Fibroblast of upper back skin (primary cell): ENCODE measurements at places on chromosomes 6 and 20.

GRCh38 chr6:149362289-149362688 lies 37.8 kb upstream of the SUMO4 start:
- DNase-seq: no peak

DNA sequence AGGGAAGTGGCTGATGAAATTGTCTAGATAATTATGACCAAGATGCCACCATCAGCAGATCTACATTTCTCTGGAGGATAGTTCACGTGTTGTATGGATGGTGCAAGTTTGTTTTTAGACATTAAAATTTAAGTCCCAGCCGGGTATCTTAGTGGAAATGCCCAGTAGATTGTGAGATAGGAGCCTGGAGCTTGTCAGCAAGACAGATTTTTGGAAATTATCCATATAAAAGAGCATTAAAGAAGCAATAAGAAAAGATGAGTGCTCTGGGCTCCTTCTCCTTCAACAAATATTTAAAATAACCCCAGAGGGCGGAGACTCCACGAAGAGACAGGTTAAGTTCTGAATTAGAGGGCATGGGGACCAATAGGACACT lies 47.6 kb upstream of the SMLR1 start:
- no peak for DNase-seq

DNA sequence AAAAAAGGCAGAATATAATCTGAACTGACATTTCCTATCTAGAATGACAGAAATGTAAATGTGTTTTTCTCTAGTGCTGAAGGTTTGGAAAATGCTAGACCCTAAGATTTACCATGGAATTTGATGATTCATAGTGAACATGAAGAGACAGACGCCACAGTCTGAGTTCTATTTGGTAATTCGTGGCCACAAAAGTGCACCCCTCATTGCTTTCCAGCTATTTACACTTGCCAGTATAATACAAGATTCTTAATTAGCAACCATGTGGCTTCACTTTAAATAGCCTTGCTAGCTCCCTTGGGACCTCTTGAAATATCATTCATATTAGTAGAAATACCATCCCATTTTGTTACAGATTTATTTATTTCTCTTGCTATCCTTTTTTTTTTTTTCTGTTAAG lies 636.8 kb downstream of the PRKN start:
- peak; percentile 96 for DNase-seq

- peak; percentile 1 for DNase-seq
Measured at GRCh38 chr6:103273048-103273447, 1586.7 kb downstream of the HACE1 start.

- peak; percentile 20 for DNase-seq
Measured at GRCh38 chr6:124742971-124743370, 219.3 kb upstream of the RNF217 start.

- DNase-seq: no peak
Measured at GRCh38 chr6:136226674-136227377, 23.3 kb downstream of the MTFR2 start.

DNA sequence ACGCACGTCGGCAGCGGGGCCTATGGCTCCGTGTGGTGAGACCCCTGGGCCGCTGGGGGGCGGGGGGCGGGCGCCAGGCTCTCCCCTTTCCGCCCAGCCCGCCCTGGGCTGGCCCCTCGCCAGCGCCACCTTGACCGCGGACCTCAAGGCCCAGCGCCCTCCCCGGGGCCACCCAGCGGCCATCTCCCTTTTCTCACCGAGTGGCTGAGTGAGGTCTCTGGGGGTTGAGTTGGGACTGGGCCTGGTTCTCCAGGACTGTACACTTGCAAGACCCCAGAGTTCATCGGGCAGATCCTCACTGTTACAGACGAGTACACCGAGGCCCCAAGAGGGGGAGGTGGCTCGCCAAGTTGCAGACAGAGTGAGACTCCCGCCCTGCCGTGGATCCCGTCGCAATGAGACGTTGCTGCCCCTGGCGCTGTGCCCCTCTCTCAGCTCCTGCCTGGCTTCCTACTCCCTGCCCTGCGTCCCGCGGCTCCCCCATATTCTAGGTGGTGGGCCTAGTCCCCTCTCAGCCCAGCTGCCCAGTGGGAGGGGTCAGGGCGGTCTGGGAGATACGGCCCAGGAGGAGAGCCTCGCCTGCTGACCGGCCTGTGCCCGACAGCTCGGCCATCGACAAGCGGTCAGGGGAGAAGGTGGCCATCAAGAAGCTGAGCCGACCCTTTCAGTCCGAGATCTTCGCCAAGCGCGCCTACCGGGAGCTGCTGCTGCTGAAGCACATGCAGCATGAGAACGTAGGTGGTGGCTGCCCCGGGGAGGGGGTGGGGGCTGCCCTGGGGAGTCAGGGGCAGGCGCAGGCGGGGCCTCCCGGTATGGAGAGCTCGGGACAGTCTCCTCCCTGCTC lies 576 bp downstream of the MAPK13 start:
- no peak for DNase-seq

GRCh38 chr6:21246075-21246474 lies 347.5 kb upstream of the SOX4 start:
- DNase-seq: no peak

DNA sequence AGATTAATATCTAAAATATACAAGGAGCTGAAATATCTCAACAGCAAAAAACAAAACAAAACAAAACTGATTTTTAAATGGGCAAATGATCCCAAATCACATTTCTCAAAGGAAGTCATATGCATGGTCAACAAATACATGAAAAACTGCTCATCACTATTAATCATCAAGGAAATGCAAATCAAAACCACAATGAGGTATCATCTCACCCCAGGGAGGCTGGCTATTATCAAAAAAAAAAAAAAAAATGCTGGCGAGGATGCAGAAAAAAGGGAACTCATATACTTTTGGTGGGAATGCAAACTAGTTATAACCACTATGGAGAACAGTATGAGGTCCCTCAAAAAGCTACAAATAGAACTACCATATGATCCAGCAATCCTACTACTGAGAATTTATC lies 34.6 kb downstream of the REPS1 start:
- DNase-seq: peak; percentile 68

DNA sequence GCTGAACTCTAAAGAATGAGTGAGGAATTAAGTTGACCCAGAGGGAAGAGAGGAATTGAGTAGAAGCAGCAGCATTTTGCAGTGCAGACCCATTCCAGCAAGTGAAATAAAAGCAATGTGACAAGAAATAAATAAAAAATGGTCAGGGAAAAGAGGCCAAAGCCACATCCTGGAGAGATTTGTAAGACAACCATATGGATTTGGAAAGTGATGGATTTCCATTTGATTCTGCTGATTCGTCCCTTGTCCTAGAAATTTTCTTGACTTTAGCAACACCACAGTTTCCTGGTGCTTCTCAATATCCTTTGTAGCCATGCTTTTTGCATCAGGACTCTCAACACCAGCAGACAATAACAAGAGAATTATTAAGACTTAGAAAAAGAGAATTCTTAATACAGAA lies 29.8 kb downstream of the ANKEF1 start:
- peak; percentile 76 for DNase-seq

- DNase-seq: no peak
Measured at GRCh38 chr20:48769069-48769983, 58.5 kb downstream of the PREX1 start.

DNA sequence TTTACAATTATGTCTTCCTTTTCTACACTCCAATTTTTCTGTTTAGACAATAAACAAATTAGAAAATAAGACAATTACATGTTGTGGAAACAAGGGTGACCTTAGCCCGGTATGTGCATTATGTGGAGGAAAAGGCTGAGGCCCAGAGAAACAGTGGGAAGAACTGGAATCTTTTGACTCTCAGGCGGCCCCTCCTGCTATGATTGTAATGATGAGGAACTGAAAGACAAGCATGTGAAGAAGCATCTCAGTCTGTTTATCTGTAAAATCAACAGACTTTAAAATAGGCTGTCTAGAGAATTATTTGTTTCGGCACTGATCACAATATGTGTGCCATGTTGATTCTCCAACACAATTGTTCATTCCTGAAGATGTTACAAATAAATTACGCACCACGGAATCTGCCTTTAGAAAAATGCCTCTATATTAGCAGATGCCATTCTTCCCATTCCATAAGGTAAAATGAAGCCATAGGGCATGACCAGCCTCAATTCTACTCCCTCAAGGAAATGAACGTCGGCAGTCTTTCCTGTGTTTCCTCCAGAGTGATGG lies 1201.6 kb upstream of the CITED2 start:
- no peak for DNase-seq

- no peak for DNase-seq
Measured at GRCh38 chr6:40692337-40692736, 105.2 kb upstream of the LRFN2 start.

DNA sequence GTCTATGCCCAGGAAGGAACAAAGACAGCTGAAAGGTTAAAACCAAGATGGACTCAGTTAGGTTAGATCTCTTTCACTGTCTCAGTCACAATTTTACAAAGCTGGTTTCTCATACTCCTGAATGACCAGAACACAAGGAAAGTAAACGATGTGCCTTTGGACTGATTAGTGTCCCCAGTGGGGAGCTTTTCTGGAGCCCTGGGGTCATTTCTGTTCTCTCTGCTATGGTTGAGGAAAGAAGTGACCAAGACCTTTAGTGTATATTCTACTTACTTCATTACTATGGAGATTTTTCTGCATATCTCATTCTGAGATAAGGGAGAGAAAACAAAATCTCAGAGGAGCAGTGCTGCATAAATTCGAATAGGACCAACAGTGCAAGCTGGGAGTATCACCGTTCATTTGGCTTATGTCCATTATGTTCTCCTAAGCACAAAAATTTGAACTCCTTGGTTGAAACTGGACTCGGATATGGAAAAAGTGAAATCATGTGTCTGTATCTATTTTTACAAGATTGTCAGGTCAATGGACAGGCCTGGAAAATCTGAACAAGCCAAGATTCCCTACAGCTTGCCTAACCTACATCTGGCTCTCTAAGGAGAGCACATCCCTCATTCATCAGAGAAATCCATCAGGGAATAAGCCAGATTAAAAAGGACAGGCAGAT lies 34.4 kb upstream of the ENPP1 start:
- DNase-seq: no peak

DNA sequence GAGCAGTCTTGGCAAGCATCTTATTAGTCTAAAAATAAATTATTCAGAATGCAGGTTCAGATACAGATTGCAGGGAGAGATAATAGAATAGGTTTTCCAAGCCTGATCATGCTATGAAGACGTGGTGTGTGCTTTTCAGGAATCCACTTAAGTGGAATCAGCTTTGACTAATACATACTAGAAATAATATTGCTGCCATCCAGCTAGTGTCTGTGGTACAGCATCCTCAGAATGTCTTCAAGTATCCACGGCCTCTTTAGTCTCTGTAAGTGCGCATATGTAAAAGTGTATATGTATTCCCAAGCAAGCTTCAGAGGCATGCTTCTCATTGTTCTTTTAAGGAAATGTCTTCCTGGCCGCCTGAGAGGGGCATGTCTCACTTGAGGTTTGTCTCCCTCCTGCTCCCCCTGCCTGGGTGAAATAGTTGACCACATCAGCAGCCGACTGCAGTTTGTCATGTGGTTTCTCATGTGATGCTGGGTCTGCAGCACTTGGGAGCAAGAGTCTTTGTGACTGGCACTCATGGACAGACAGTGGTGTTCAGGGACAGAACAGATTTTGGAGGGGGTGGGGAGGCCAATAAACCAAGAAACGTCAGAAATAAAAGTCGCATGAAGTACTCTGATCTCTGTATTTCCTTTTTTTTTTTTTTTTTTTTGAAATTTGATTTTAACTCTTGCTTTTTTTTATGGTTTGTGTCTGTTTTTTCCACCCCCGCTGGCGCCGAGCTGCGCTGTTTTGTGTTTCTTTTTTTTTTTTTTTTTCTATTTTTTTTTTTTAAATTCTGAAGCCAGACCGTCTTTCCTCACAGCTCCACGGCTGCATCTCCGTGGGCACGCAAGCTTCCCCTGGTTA lies 150.8 kb downstream of the PRL start:
- peak; percentile 93 for DNase-seq

- DNase-seq: no peak
Measured at GRCh38 chr6:8738951-8739350, 303.6 kb upstream of the SLC35B3 start.

GRCh38 chr6:110410511-110410910 lies 4.9 kb downstream of the DDO start:
- DNase-seq: no peak

- no peak for DNase-seq
Measured at GRCh38 chr20:25521382-25521781, 63.9 kb downstream of the NINL start.

DNA sequence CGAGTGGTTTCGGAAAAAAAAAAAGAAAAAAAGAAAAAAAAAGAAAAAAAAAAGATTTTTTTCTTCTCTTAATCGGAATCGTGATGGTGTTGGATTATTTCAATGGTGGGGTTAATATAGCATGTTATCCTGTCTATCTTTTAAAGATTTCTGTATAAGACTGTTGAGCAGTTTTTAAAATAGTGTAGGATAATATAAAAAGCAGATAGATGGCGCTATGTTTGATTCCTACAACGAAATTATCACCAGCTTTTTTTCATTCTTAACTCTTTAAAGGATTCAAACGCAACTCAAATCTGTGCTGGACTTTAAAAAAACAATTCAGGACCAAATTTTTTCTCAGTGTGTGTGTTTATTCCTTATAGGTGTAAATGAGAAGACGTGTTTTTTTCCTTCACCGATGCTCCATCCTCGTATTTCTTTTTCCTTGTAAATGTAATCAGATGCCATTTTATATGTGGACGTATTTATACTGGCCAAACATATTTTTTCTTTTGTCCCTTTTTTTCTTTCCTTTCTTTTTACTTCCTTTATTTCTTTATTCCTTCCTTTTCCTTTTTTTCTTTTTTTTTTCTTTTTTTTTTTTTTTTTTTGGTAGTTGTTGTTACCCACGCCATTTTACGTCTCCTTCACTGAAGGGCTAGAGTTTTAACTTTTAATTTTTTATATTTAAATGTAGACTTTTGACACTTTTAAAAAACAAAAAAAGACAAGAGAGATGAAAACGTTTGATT lies 3.6 kb downstream of the SOX4 start:
- DNase-seq: peak; percentile 57

DNA sequence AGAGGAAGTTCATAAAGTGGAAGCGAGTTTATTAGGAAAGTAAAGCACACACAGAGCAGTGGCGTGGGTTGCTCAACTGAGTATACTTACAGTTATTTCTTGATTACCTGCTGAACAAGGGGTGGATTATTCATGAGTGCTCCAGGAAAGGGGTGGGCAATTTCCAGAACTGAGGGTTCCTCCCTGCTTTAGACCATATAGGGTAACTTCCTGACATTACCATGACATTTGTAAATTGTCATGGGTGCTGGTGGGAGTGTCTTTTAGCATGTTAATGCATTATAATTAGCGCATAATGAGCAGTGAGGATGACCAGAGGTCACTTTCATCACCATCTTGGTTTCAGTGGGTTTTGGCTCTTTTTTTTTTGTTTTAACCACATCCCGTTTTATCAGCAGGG lies 29.8 kb downstream of the PDYN start:
- DNase-seq: no peak

GRCh38 chr20:16050366-16050765 lies 522.9 kb downstream of the KIF16B start:
- no peak for DNase-seq

GRCh38 chr6:170407932-170408331 lies 101.4 kb downstream of the FAM120B start:
- DNase-seq: no peak
